ENCODE measurements at places on chromosomes 7 and 10.

DNA sequence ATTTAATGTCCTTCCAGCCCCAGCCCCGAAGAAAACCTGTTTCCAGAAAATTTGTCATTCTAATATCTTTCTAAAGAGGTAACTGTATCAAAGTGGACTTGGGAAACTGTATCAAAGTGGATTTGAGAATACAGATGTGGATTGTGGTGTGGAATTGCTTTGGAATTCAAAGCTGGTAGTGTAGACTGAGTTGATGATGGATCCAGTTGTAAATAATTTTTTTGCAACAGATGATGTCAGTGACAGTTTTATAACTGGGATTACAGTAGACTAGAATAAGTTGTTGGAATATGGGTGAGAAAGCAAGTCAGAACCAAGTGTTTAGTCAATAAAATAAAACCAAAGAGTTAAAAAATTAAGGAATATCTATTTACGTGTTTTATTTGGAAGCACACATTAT lies 202.1 kb downstream of the LRMDA start:
- no peak for DNase-seq

GRCh38 chr7:154409703-154410311 lies 357.6 kb downstream of the DPP6 start:
- no peak for DNase-seq

DNA sequence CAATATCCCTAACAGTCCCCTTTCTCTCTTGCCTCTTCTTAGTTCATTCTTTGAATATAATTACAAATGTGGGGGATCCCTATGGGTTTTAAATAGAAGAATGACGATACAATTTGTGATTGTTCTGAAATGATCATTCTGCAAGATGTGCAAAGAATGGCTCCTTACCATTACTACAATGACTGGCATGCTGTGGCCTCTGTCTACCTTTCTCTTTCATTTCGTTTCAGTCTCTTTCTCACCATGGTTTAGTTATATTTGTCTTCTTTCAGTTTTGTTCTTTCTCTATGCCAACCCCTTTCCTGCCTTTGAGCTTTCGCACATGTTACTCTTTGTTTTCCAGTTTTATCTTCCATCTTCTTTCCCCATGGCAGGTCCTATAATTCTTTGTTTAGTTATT lies 176.5 kb downstream of the SUGCT start:
- no peak for DNase-seq

DNA sequence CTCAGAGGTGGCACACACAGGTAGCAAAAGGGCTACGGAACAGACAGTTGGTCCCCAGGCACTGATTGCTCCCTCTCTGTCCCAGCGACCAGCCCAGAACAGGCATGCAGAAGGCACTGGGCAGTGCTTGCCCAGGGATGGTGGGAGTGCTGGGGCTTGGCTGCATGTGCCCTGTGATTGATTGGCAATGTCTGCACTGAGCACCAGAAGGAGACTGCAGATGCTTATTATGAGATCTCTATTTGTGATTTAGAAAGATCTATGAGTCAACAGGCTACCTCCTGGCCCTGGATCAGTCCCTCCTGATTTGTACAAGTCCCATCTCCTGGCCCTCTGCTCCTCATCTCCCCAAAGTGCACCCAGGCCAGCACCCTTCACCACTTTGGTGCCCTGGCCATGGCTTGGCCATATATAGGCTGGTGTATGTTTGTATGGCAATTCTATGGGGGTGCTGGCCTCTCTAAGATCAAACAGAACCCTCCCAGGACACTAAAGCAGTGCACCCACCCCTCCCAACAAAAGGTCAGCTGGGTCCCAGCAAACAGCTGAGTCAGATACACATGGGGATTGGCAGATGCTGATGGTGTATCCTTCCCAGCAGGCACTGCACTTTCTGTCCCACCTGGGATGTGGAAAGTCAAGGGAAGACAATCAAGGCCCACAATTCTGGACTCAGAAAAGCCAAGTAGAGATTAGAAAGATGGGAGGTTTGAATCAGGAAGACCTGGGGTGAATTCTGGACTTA lies 30.9 kb downstream of the CAMK2B start:
- DNase-seq, result no peak

- no peak for DNase-seq
These were observed 184.3 kb upstream of the DGKB start for GRCh38 chr7:15086862-15087261.

DNA sequence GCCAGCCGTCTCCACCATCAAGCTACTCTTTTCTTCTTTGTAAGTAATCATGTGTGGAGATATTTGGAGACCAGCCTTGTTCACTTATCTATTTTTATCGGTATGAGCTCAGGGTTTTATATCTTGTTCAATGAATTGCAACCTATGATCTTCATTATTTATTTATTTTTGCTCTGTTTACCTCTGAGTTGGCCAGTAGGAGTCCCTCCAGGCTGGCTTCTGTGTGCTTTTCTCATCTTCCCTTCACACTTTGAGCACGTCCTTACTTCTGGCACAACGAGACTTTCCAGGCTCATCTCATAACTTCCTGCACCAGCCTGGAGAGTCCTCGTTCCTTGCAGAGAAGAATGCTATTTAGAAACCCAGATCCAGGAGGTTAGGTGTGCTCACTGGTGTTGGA lies 375.8 kb upstream of the PODXL start:
- no peak for DNase-seq

DNA sequence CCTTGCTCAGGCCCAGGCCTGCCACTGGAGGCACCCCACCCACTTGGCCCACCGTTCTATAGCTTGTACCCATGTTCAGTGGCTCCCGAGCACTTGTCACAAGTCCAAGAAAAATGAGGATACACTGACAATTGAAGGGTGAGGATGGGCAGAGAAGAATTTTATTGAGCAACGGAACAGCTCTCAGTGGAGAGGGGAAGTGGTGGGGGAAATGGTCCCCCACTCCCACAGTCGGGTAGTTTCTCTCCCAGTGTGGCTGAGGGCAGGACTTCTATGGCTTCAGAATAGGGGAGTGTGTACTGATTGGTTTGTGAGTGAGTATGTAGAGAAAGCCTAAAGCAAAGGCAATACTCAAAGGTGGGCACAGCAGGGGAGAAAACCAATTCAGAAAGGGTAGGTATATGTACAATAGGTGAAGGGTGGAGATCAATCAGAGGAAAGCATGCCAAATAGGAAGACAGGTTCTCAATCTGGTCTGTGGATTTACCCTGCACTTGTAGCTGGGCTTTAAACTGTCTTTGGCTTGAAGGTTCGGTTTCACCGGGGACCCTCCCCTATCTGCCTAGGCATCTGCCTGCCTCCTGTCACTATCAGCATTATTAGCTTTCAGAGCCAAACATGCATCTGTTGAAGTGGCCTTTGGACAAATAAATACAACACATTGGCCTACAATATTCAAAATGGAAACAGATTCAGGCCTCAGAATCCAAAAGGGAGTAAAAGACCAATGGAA lies 8.9 kb upstream of the TSPAN13 start:
- DNase-seq, result no peak

GRCh38 chr7:133742709-133743538 lies 384.2 kb upstream of the LRGUK start:
- DNase-seq, result peak; percentile 5

GRCh38 chr7:1387261-1387660 lies 72.0 kb downstream of the MICALL2 start:
- no peak for DNase-seq

DNA sequence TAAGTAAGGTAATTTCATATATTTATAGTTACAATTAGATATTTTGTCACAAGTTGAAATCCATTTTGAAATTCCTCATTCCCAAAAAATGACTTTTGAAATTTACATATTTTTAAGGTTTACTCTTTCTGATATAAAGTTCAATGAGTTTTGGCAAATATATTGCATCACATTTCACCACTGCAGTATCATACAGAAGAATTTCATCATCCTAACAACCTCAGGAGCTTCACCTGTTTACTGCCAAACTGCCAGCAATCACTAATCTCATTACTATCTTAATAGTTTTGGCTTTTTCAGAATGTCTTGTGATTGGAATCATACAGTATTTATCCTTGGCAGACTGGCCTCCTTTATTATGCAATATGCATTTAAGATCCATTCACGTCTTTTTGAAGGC lies 1578.9 kb downstream of the REEP3 start:
- no peak for DNase-seq

GRCh38 chr7:128735436-128735835 lies 3.7 kb upstream of the CALU start:
- no peak for DNase-seq

- DNase-seq, result peak; percentile 97
These were observed 9.5 kb upstream of the ADAM12 start for GRCh38 chr10:126397640-126398382.

GRCh38 chr10:131891196-131891928 lies 9.4 kb upstream of the PPP2R2D start:
- DNase-seq, result no peak

DNA sequence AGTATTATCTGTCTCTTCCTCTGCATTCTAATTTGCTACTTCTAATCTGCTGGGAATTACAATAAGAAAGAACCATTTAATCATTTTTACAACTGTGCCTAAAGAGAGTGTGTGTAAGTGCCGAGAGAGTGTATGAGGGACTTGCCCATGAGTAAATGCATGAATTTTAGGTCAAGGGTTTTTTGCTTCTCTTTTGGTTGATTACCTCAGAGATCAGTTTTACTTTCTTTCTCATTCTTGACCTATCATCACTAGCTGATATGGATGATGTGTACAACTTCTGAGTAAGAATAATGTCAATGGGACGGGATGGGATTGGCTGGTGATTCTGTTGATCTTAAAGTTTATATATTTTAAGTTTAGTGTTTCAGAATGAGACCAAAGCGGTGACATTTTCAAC lies 47.8 kb downstream of the IKZF1 start:
- no peak for DNase-seq

DNA sequence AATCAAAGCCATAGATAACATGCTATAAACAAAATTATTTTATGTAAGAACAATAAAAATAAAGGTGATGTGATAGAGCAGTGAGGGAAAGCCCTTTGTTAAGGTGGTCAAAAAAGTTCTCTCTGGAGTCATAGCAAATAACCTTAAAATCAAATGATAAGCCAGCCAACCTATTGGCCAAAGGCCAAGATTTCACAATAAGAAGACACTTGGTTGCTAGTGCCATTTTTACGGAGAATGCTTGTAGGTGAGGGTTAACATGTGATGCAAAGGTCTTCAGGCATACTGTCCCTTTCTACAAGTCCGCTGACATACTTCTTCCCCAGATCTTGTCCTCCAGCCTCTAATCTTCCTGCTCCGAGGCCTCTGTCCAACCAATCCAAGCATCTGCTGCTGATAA lies 98.2 kb upstream of the ARID5B start:
- DNase-seq, result no peak

DNA sequence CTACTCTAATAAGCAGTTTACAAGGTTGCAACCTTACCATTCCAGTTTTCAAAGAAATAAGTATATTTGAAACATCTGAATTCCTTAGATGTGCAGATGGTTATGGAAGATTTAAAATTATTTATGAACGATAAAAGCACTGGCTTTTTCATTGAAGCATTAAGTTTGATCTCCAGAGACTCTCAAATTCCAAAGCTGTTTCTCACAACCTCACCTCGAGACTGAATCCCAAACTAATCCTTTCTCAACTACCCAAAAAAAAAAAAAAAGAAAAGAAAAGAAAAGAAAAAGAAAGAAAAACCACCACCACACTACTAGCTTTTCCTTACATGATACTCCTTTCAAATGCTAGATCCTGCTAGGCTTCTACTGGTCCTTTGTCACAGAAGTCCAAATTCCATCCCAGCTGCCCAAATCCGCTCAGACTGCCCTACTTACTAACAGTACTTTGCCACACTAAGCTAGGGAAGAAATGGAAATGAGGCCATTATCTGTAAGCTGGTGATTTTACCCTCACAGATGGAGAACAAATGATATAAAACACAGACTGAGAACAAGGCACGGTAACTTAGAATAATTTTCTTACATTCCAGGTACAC lies 100.6 kb upstream of the CDK1 start:
- no peak for DNase-seq

GRCh38 chr7:17713584-17713983 lies 226.7 kb downstream of the SNX13 start:
- no peak for DNase-seq

GRCh38 chr7:121352323-121352722 lies 23.5 kb downstream of the WNT16 start:
- no peak for DNase-seq

DNA sequence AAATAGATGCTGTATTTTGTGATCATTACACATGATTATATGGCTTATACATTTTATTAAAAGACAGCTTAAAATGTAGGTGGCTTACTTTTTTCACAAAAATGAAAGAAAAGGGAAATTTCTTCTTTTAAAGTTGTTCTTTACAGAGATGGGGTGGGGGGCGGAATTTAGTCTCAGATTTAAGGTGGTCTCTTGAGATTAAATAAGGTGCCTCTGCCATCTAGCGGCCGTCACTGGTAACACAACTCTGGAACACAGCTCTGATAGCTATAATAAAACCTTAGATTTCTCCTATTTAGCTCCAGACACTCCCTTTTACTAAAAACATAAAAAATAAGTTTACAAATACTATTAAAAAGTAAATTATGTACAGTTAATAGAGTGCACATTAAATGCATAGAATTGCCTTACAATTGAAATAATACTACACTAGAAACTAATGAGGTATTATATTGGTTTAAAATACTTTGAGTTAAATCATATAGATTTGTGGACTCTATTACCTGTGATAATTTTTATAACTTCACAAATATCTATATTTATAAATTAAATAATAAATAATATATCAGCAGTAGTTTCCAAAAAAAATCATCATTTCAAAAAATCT lies 210.9 kb downstream of the DGKB start:
- no peak for DNase-seq
